Non-pigmented ciliary epithelial cell (primary cell): ENCODE measurements at places on chromosomes 2 and 18.
A peak's percentile ranks its signal among the peaks of the same experiment; 100 is the strongest.

DNA sequence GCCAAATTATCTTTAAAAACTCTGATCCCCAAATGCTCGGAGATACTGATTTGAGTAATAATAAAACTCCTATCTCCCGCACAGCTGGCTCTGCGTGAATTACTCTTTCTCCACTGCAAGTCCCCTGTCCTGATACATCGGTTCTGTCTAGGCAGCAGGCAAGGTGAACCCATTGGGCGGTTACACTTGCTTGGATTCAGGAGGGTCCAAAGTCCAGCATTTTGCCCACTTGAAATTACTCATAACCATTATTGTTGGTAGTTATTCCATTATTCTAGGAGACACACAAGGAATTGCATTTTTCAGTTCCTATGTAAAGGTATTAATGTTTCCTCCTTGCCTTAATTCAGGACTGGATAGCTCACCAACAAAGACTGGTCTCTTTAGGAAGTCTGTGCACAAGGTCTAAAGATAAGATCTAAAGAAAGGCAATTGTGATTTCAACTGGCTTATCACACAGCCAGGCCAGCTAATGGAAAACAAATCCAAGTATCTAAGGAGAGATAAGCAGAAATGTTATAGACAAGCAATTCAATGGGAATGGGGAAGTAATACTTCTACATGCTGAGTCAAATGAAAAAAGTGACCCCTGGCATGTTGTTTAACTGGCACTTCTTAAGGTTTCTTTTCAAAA is 23.2 kb upstream of the NPC1 start:
- no peak for DNase-seq

GRCh38 chr2:234245945-234246344 is 195.4 kb downstream of the SPP2 start:
- peak; percentile 85 for DNase-seq

DNA sequence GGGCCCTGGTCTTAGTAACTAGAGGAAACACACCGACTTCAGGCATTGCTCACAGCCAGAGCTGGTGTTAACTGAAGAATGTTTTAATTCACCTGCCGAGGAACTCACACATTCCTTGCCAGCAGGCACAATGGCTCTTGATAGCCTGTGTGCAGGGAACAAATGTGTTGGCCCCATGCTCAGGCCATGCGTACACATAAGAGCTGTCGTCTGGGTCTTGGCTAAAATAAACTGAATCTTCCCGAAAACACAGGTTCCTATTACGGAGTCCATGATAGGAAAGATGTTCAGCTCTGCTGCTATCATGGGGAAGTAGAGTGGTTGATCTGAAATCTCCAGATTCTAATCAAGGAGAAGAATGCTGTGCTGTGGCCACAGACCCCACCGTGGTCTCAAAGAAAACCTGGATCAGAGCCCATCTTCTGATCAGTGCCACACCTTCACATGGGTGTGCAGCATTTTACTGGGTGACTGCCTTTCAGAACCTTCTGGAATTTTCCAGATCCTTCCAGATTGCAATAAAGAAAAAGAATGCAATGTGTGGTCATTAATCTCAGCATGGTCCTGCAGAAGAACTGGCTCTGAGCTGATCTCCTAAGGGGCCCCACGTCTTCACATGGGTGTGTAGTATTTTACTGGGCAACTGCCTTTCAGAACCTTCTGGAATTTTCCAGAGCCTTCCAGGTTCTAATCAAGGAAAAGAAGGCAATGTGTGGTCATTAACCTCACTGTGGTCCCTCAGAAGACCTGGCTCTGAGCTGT is 17.2 kb downstream of the MBP start:
- DNase-seq = no peak

GRCh38 chr2:26576565-26577441 is 64.4 kb downstream of the CIB4 start:
- DNase-seq = no peak

DNA sequence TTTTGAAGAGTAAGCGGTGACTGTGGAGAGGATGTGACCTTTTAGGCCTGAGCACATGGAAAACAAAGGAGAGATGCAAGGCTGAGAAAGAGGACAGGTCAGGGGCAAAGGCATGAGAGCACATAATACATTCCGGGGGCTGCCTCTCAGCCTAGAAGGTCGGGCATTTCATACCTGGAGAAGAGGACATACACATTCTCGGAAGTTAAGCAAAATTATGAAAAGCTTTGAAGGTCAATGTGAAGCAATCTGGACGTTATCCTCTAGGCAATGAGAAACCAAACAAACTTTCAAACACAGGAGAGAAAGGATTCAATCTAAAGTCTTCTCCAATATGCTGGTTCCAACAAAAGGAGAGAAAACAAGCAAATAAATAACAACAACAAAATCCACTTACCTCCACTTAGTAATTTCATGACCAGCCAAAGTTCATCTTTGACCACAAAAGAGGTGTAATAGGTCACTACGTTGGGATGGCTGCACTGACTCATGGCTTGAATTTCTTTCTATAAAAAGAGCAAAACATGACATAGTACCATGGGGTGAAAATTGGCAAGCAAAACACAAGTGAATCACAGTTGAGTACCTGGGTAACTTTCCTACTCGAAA is 80.4 kb downstream of the STK39 start:
- no peak for DNase-seq
